ENCODE measurements at places on chromosomes 5 and 9. TPM values are rescaled to one million over a fixed set of nuclear protein-coding genes. Genes with fewer than 3 reads are reported as not detected.

The TERT gene
- total RNA-seq = not detected

DNA sequence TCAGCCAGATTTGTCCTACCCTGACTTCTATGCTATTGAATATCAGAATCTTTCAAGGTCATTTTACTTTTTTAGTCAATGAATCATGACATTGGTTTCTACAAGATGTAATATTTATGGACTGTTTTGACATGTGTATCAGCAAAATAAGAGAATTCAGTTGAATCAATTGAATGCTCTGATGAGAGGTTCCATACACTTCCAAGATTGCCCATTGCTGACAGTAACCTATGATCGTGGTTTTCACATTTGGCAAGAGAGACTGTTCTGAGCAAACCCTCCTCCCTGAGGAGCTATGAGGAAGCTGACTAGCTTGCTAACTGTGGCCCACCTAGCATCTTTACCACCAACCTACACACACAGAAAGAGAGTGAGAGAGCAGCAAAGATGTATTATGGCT lies 56.7 kb upstream of the FST start:
- no peak overlapping the region for H3K27ac ChIP-seq
- peaks cover 12% of the 10 kb centered on the region for H3K4me1 ChIP-seq
- no peaks in the 10 kb centered on the region for H3K36me3 ChIP-seq
- no peak overlapping the region for H3K4me3 ChIP-seq
- H3K27me3 ChIP-seq = no peaks in the 10 kb centered on the region

DNA sequence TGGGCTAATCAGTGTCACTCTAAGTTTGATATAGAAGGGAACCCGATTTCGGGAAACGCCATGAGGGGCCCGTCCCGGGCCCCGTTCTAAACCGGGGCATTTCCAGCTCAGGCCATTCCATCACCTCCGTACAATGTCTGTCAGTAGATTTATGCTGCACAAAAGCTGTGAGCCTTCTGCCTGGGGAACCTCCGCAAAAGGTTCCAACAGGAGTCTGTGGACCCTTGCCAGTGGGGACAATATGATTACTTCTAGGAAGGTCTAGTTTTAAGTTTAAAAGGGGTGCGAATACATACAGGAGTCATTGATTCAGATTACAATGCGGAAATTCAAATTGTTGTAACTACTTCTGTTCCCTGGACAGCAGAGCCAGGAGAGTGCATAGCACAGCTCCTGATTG lies 57.6 kb downstream of the RAPGEF1 start:
- peaks cover 42% of the 10 kb centered on the region for H3K4me1 ChIP-seq
- peak overlapping the region; percentile 14 for H3K27ac ChIP-seq
- no peak overlapping the region for H3K4me3 ChIP-seq
- no peaks in the 10 kb centered on the region for H3K36me3 ChIP-seq
- no peak for DNase-seq

The FAM221B gene
- total RNA-seq = not detected

The AQP7 gene
- total RNA-seq = 8.2 TPM

- no peak for DNase-seq
Observed at GRCh38 chr9:127589955-127590370, 22.1 kb upstream of the STXBP1 start.

The SLC25A2 gene
- total RNA-seq = 0.57 TPM

The SIT1 gene
- total RNA-seq = not detected

DNA sequence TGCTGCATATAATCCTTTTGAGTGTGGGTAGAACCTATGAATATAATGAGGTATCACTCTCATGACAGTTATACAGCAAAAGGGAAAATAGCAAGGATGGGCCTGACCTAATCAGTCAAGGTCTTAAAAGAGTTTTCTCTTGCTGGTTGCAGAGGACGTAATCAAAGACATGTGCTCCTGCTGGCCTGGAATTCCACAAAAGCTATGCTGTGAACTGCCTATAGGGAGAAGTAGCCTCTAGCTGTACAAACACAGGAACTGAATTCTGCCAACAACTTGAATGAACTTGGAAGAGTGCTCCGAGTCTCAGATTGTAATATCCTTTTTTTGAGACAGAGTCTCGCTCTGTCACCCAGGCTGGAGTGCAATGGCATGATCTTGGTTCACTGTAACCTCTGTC lies 195.6 kb downstream of the PLK2 start:
- H3K4me3 ChIP-seq = no peak overlapping the region
- no peaks in the 10 kb centered on the region for H3K27me3 ChIP-seq
- no peaks in the 10 kb centered on the region for H3K36me3 ChIP-seq
- no peak for DNase-seq
- H3K27ac ChIP-seq = no peak overlapping the region
- peaks cover 5% of the 10 kb centered on the region for H3K4me1 ChIP-seq

- H3K4me1 ChIP-seq = peaks cover 12% of the 10 kb centered on the region
- no peak overlapping the region for H3K4me3 ChIP-seq
- no peak for DNase-seq
Observed at GRCh38 chr5:58930520-58930919, 347.6 kb downstream of the RAB3C start.

The MLANA gene
- total RNA-seq = 28.6 TPM

The ENG gene
- total RNA-seq = 38.7 TPM

GRCh38 chr9:33254211-33254610 lies 10.3 kb downstream of the BAG1 start:
- H3K27me3 ChIP-seq = no peaks in the 10 kb centered on the region
- H3K36me3 ChIP-seq = peaks cover 78% of the 10 kb centered on the region
- no peak for DNase-seq
- no peak overlapping the region for H3K27ac ChIP-seq
- H3K4me1 ChIP-seq = peaks cover 6% of the 10 kb centered on the region
- no peak overlapping the region for H3K4me3 ChIP-seq

DNA sequence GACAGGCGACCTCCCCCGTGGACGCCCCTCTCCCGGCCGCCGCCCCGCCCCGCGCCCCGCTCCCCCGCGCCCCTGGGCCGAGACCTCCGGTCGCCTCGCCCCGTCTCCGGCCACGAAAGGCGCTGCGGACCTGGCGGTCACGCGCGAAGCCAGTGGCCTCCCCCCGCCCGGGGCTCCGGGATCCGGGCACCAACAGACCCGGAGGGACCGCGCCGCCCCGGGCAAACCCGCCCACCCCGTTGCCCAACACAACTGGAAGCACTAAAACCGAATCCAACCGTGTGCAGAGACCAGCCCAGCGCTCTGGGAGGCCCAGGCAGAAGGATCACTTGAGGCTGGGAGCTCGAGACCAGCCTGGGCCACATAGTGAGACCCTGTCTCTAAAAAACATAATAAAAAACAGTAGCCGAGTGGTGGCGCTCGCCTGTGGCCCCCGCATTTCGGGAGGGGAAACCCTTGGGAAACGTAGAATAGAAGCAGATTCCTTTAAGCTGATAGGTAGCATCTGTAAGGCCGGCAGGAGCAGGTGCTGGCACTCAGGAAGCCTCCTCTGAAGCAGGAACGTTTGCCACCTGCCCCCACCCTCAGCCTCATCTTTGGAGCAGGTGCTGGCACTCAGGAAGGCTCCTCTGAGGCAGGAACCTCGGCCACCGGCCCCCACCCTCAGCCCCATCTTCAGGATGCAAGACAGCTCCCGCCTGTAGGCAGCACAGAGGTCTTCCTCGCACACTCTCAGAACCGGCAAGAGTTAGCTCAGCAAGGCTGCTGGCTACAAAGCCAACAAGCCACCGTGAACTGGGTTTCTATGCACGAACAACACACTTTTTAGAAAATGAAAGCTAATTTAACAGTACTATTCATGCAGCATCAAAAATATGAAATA lies 4.6 kb upstream of the SLC9A3 start:
- H3K27ac ChIP-seq = no peak overlapping the region
- peaks cover 95% of the 10 kb centered on the region for H3K27me3 ChIP-seq
- DNase-seq = no peak
- H3K36me3 ChIP-seq = no peaks in the 10 kb centered on the region
- H3K4me1 ChIP-seq = peaks cover 24% of the 10 kb centered on the region
- H3K4me3 ChIP-seq = peak overlapping the region; percentile 12

The NEUROG1 gene
- not detected for total RNA-seq

The LIFR gene
- total RNA-seq = 71.4 TPM

The PCDHA2 gene
- total RNA-seq = not detected

The ATOSB gene
- 21.0 TPM for total RNA-seq

DNA sequence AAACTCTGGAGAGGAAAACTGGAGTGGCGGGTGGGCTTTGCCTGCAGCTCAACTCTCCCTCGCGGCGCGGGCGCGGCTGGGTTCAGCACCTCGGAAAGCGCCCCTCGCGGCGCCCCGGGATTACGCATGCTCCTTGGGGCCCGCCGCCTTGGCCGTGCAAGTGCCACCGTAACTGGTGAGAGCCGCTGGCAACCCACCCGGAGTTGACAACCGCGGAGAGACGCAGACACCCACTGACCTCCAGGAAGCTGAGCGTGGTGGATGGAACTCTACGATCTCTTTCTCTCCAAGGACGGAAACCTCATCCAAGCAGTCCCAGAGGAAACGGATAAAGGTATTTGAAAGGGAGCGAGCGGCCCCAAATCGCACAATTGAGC lies 194 bp upstream of the RXFP3 start:
- peaks cover 45% of the 10 kb centered on the region for H3K27me3 ChIP-seq
- no peak for DNase-seq
- H3K4me3 ChIP-seq = peak overlapping the region; percentile 31
- no peaks in the 10 kb centered on the region for H3K36me3 ChIP-seq
- peaks cover 16% of the 10 kb centered on the region for H3K4me1 ChIP-seq
- H3K27ac ChIP-seq = no peak overlapping the region
